ENCODE measurements at places on chromosomes 5 and 9.

DNA sequence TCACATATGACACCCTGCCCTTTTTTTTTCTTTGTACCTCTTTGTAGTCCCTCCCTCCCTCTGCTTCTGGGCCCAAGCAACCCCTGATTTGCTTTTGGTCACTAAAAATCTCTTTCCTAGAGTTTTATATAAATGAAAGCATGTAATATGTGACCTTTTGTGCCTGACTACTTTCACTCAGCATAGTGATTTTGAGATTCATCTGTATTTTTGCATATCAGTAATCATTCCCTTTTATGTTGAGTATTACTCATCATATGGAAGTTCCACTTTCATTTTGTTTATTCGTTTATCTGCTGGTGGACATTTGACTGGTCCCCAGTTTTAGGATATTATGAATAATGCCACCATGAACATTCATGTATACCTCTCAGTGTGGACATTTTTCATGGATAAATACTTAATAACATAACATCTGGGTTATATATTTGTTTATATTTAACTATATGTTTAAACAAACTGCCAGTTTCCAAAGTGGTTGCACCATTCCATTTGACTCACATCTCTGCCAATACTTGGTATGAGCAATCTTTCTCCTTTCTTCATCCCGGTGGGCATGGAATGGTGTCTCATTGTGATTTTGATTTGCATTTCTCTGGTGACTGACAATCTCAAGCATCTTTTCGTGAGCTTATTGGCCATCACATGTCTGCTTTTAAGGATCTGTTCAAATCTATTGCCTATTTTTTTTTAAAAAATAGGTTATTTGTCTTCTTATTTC lies 115.7 kb upstream of the S1PR3 start:
- no peak for DNase-seq

DNA sequence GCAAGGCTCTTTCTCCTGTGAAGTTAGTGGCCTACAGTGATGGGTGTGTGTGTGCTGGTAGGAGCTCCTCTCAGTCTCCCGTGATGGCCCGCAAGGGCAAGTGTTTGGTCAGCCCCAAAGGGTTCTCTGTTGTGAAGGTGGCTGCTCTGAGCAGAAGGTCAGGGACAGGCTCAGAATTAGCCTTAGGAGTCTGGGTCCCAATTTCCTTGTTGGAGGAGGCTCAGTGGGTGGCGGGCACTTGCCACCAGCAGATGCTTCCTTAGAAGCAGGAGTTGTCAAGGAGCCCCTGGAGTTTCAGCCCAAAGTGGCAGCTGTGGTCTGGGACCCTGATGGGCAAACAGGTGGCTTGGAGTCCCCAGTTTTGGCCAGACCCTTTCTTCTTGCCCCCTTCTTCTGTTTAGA lies 154.4 kb downstream of the MACROH2A1 start:
- DNase-seq: no peak

DNA sequence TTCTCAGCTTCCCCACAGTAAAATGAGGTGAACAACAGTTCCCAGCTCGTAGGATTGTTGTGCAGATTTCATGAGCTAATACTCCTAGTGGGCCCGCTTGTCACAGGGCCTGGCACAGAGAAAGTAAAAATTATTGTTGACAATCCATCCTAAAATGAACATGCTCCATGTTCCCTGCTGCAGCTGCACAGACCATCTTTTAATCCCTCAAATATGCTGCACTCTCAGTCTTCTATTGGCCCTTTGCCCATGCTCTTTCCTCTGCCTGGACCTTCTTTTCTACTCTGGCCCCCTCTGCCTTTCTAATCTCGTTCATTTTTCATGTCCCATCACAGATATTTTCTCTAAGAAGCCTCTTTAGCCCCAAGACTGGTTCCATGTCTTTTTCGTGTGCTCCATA lies 117.7 kb upstream of the NR3C1 start:
- no peak for DNase-seq

- DNase-seq: no peak
These were observed 141.0 kb downstream of the GADD45G start for GRCh38 chr9:89745601-89746376.

- no peak for DNase-seq
These were observed 1.2 kb upstream of the BTF3 start for GRCh38 chr5:73496984-73497457.

DNA sequence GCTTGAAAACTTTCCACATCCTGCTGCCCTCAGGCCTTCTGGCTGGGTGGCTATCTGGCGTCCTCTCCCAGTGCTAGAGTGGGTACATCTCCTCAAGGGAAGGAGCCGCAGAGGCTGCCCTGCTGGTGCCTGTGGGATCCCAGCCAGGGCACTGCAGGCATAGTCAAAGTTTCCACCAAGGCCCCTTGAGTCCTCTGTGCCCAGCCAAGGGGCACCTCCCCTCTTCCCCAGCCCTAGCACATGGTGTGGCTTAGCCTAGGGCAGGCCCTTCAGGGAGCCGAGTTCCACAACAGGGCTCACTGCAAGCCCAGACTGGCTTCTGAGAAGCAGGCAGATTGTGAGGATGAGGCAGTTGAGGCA lies 103.2 kb downstream of the RGS3 start:
- DNase-seq: no peak

GRCh38 chr5:78627766-78628165 lies 20.8 kb downstream of the LHFPL2 start:
- DNase-seq: no peak

DNA sequence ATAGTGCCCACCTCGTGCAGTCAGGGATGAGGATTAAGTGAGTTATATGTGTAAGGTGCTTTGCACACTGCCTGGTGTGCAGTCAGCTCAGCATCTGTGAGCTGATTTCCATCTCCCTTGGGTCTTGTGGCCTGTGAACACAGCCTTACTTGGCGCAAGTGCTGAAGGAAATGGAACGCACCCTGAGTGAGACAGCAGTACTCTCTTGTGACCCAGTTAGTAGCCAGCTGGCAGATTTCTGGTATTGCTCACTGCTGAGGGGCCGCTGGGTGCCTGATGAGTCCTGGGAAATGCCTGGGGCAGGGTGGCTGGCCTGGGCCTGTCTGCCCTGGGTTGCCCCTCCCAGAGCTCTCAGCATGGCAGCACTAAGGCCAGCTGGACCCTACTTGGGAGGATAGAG lies 90.9 kb upstream of the BOD1 start:
- DNase-seq: no peak

DNA sequence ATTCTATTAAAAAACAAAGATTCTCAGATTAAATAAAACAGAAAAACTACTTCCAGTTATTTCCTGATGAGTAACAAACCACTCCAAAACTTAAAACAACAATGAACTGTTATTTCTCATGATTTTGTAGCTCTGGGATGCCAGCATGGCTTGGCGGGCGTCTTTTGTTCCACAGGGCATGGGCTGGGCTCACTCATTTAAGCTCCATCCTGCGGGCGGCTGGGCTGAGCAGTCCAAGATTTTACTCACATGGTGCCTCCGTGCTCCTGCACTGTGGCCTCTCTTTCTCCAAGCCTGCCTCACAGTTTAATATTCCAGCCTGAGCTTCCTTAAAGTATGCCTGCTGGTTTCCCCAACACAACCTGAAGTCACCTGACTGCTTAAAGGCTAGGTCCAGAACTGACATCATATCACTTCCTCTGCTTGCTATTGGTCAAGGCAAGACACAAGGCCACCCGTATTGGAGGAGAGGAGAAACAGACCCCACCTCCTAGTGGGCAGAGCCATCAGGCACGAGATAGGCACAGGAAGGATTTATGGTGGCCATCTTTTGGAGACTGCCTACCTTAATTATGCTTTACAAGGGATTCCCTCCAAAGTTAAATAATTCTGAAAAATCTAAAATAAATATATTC lies 41.6 kb upstream of the ZBTB43 start:
- no peak for DNase-seq

DNA sequence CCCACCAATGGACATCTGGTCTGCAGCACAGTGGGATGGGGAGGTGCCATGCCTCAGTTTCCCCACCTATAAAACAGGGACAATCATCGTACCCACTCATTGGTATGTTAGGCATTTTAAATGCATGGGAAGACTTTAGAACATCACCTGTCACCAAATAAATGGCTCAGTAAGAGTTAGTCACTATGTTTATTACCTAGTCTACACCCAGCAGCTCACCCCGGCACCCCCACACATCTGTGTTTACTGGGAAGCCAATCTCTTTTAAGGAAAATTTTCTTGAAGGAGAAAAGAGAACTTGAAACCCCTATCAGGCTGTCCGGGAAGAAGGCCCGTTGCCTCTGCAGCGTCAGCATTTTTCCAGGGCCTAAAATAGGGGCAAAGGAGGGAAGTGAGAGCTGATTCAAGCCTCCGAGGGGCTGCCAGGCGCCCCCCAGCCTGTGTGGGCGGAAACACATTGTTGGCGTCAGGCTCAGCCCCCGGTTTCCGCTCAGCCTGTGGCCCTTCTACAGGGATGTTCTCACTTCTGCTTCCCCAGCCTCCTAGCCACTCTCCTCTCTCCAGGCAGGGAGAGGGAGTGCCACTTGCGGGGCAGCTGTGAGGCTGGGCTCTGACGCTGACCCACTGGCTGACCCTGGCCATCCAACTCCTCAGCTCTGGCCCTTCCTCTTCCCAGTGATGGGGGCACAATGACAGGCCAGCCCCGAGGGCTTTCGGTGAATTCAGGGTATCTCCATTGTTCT lies 4.6 kb downstream of the CSF1R start:
- peak; percentile 15 for DNase-seq

- no peak for DNase-seq
These were observed 36.2 kb upstream of the TTC1 start for GRCh38 chr5:159972538-159973362.

DNA sequence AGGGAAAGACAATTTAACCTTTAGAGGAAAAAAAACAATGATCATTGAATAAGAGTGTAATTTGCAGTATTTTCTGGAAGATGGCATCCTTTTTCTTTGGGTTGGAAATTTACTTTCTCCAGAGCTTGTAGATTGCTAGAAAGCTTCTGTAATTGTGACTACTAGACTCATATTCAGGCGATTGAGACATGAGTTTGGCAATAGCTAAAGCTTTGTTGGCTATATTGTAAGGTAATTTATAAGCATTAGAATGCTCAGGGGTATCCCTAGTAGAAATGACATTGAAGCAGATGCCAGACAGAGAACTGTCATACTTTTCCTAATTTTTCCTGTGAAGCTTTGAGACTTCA lies 115.3 kb downstream of the UNC13B start:
- no peak for DNase-seq

- peak; percentile 78 for DNase-seq
These were observed at the start of gene CCDC69 for GRCh38 chr5:151223447-151224264. CCDC69 (minus strand) TSS chr5:151224092; CDS start chr5:151223970, 122 bp downstream.

DNA sequence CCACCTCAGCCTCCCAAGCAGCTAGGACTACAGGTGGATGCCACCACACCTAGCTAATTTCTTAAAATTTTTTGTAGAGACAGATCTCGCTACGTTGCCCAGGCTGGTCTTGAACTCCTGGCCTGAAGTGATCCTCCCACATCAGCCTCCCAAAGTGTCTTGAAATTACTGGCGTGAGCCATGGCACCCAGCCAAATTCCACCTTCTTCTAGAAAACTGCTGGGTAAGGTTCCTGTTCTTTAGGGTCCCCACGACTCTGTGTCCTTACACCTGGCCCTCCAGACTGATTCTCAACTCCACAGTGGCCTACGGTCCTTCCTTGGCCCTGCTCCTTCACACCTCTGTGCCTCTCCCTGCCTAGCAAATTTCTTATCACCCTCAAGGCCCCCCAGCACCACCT lies 1.9 kb downstream of the MAPK9 start:
- DNase-seq: no peak

DNA sequence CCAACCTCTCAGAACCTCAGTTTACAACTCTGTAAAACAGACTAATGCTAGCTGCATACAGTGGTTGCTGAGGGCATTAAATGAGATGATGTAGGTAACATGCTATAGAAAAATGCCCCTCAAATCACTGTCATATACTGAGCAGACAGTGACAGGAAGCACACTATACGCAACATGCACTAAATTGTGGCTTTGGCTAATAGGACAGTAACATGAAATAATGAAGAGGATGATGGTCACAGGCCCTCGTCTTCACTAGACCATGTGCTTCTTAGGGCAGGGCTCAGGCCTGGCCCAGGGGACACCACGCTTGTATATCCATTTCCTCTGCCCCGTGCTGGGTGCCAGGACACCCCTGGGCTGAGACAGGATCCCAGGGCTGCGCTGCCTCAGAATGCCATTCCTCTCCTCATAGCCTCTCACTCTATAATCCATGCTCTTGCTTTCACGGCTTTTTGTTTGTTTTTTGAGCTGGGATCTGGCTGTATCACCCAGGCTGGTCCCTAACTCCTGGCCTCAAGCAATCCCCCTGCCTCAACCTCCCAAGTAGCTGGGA lies 18.9 kb downstream of the CSF1R start:
- DNase-seq: no peak

GRCh38 chr5:120450910-120451309 lies 13.2 kb upstream of the PRR16 start:
- no peak for DNase-seq

GRCh38 chr5:79834754-79835714 lies 145.4 kb downstream of the CMYA5 start:
- DNase-seq: no peak

GRCh38 chr9:86207193-86207592 lies 52.3 kb downstream of the C9orf153 start:
- DNase-seq: no peak

GRCh38 chr5:101482931-101483330 lies 579.8 kb upstream of the ST8SIA4 start:
- no peak for DNase-seq

- no peak for DNase-seq
These were observed 62.2 kb upstream of the ST8SIA4 start for GRCh38 chr5:100965291-100965690.

- DNase-seq: no peak
These were observed 1.1 kb downstream of the LHX2 start for GRCh38 chr9:124012368-124013301.

GRCh38 chr9:6715755-6716643 lies 41.8 kb upstream of the KDM4C start:
- DNase-seq: peak; percentile 74

All from activated T-cell treated with anti-CD3 and anti-CD28 coated beads, Interleukin-2, amount 50 U/mL, for 72 hours (primary cell).